T-helper 9 cell (primary cell): ENCODE measurements at places on chromosomes 7 and 10.
A peak's percentile ranks its signal among the peaks of the same experiment; 100 is the strongest.

DNA sequence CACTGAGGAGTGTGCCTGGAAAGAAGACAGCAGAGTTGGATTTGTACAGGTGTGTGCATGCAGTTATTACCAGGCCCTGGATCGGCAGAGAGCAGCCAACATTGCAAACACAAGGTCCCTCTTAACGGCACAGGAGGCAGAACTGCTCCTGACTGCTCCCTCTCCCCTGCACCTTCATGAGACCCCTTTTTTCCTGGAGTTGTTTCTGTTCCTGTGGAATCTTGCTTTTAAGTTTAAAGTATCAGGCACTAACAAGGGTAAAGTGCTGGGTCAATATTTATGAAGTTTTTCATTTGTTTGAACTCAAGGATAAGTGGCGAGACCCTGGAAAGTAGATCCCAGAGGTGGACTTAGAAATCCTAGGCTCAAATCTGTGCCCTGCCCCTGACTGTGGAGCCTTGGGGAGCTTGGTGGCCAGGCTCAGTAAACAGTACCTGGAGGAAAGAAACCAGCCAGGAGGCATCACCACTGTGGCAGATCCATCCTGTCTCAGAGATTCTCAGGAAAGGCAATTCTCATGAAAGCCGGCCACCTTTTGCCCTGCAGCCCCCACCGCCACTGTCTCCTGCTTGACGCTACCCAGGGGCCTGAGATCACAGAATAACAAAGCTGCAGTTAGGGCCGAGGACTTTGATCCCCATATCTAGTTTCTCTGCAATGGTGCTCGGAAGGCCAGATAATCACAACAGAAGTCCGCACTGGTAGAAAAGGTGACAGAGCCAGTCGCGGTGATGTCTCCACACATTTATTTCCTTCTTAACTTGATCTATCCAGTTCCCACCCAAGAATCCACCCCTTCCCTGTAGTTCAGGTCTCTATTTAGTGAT, 36.7 kb downstream of the DDC start:
- DNase-seq = no peak

GRCh38 chr7:120949998-120950538, 509 bp upstream of the ING3 start:
- no peak for DNase-seq

- no peak for DNase-seq
Measured at GRCh38 chr10:782751-783648, 93.5 kb upstream of the DIP2C start.

GRCh38 chr10:76175533-76176165, 744.2 kb downstream of the LRMDA start:
- no peak for DNase-seq

- no peak for DNase-seq
Measured at GRCh38 chr7:22911889-22912288, 89.2 kb upstream of the TOMM7 start.

DNA sequence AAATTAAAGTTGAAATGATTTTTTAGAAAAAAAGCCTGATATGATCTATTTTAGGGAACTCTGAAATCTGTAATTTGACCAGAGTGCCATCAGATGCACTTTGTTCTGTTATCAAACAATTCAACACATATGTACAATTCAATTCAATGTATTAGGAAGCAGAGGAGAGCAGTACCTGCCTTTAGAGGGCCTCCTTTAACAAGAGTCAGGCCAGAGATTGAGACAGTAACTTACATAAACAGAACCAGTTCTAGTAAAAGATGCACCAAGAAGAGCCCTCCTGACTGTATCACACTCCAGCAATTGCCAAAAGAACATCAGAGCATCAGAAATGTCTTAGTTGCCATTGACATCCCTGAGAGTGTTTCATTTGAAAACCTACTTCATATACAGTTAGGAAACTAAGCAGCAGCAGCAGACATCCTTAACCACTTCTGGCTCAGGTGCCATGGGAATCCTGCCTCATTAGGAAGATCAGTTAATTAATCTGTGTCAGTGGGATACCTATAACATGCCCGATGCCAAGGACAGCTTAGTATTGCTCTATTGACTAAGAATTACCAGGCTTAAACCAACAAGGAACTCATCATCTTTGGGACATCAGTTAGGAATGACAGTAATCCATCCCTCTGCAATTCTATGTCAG, 1222.6 kb upstream of the LRRN3 start:
- no peak for DNase-seq

GRCh38 chr7:140679186-140679585, 6.4 kb downstream of the ADCK2 start:
- no peak for DNase-seq

- no peak for DNase-seq
Measured at GRCh38 chr7:123209786-123210185, 10.0 kb upstream of the SLC13A1 start.

DNA sequence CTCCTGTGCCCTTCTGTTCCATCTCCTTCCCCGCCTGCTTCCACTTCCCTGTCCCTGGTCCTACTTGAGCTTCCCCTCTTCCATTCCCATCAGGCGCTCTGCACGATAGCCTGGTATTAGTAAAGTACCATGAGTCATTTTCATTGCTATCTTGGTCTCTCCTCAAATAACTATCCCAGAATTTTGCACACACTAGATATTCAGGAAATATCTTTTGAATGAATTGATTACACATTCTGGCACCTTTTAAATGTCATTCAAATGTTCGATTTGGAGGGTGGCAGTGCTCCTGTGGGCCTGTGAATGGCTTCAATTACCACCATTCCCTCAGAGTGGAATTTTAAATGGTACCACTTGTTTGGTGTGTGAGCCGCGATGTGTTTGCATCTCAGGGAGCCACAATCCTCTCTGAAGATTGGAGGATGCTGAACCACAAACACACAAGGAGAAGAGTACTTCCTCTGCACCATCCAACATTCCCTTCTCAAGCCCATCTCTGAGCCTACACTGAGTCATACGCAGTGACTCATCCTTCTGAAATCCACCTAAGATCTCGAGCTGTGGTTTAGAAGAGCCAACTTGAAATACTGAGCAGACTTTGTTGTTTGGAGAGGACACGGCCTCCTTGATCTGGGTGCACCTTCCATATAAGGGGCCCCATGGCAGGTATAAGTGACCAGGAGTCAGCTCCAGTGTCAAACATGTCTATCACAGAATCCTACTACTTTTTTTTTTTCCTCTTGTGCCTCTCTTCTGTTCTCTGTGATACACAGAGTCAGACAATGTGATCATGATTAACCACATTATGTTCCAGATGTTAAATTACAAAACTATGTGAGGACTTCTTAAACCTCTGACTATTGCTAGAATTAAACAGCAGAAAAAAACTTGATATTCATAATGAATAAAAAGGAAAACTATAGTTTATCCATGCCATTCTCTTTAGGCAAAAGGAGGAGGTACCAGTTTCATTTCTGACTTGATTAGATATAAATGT, 81.9 kb downstream of the BMPER start:
- no peak for DNase-seq

GRCh38 chr7:156279635-156280034, 360.9 kb upstream of the RNF32 start:
- no peak for DNase-seq

DNA sequence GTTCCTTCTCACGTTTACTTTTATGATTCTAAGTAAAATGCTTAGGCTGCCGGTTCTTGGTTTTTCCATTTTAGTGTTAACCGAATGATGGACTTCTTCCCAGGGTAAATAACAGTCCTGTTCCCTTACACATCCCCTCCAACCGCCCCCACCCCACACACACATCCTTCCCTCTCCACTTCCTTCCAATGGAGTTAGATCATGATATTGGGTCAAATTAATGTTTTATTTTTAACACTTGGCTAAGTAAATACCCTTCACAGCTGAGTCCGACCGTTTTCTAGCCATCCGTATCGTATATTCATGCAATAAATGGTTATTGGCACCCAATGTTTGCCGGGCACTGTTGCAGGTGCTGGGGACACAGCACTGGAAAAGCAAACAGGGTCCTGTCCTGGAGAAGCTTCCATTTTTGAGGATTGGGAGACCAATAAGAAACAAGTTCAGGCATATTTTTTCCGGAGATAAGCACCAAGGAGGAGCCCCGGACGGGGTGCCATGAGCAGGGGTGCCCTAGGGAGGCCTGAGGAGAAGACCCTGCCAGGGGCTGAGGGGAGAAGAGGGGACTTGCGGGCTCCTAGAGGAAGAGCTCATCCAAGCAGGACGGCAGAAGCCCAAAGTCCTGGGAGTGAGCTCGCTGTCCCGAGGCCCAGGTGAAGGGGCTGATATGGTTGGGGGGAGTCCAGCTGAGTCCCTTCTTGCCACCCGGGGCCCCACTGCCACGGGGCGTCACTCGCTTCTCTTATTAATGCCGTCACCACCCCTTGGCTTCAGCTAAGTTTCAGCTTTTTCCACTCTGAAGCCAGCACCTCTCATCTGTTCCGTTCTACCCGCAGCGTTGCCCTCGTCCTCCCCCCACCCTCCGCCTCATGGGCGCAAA, 126.0 kb upstream of the RET start:
- no peak for DNase-seq

- DNase-seq = no peak
Measured at GRCh38 chr7:47511699-47512370, 70.1 kb downstream of the TNS3 start.

DNA sequence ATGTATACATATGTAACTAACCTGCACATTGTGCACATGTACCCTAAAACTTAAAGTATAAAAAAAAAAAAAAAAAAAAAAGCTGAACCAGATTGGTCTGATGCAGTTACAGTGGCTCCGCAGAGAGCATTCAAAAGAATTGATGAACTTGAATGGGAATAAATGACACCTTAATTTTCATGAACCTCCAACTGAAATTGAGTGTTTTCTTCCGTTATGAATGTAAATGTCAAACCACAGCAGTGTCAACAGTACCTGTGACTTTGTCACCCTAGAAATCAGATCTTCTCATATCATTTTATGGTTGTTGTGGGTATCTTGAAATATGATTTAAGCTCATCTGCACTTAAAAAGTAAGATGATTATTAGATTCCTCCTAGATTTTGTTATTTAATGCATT, 32.7 kb upstream of the SRGN start:
- no peak for DNase-seq

- no peak for DNase-seq
Measured at GRCh38 chr10:241451-241850, 106.2 kb downstream of the ZMYND11 start.

GRCh38 chr10:77182803-77183202, 454.8 kb downstream of the KCNMA1 start:
- DNase-seq = no peak

- no peak for DNase-seq
Measured at GRCh38 chr7:70267381-70268120, 669.3 kb downstream of the AUTS2 start.

- DNase-seq = no peak
Measured at GRCh38 chr10:26528715-26529393, 90.7 kb downstream of the APBB1IP start.

- peak; percentile 72 for DNase-seq
Measured at GRCh38 chr10:14583252-14583651, 191.4 kb downstream of the FAM107B start.

GRCh38 chr7:19066170-19066569, 51.3 kb downstream of the TWIST1 start:
- no peak for DNase-seq

DNA sequence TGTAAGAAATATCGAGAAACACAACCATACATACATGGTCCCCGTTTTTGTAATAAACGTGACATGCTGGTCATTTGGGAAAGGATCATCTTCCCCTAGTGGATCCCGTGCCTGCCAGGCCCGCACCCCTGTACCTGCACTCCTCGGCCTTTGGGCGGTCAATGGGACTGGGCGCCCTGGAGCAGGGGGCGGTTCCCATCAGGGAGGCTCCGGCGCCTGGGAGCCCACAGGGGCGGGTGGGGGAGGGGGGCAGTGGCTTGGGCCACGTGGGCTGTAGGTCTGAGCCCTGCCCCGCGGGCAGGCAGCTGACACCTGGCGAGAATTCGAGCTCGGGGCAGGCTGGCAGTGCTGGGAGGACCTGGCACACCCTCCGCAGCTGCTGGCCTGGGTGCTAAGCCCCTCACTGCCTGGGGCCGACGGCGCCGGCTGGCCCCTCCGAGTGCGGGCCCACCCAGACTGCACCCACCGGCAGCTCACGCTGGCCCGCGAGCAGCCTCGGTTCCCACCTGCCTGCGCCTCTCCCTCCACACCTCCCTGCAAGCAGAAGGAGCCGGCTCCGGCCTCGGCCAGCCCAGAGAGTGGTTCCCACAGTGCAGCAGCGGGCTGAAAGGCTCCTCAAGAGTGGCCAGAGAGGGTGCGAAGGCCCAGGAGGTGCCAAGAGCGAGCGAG, 361.6 kb upstream of the GRM3 start:
- no peak for DNase-seq

DNA sequence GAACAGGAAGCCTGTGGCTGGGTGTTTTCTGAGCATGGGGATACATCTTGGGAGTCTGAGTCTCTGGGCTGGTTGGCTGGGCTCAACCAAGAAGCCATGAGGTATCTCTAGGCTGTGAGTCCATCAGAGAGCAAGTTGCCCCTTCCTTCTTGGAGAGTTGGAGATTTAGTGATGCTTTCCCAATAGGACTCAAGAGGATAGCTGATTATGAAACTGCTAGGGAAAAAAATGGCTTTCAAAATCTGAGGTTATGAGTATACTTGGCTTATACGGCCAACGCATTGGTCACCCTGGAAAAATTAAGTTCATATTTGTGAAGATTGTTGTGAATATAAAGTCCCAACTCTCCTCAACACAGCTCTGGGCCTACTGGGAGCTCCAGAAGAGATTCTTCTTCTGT, 162.7 kb upstream of the KMT2E start:
- DNase-seq = no peak

DNA sequence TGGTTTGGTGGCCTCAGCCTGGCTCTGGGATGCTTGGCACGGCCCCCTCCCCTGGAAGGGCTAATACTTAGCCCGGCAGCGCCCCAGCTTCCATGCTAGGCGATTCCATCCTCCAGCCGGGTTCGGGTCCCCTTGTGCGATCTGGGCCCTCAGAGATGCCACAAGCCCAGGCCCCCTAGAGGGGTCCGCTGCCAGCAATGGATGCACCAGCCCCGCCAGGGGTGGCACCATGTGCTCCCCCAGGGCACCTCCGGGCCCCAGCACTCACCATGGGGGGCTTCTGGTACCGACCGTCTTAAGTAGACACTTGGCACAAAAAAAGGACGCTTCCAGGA, 125.7 kb upstream of the KCTD7 start:
- DNase-seq = no peak

- DNase-seq = no peak
Measured at GRCh38 chr10:11759347-11759746, 17.2 kb downstream of the ECHDC3 start.

DNA sequence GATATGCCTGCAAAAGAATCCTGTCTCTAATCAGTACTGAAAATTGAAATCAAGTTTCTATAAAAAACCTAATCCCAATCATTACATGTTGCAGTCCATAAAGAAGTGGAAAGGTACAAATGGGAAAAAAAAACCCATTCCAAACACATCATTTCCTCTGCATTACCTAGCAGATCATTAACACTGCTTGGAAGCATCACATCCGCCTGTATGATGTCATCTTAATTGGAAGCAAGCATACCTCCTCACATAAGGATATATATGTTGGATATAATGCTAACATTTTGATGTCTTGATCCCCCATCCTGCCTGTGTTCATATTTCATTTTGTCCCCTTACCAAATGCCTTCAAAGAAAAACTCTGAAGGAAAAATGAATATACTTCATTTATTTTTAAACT, 241.3 kb upstream of the AOAH start:
- no peak for DNase-seq
